ENCODE measurements at places on chromosomes 4 and X. TPM values are rescaled to one million over a fixed set of nuclear protein-coding genes. Genes with fewer than 3 reads are reported as not detected.
A peak's percentile ranks its signal among the peaks of the same experiment; 100 is the strongest.

DNA sequence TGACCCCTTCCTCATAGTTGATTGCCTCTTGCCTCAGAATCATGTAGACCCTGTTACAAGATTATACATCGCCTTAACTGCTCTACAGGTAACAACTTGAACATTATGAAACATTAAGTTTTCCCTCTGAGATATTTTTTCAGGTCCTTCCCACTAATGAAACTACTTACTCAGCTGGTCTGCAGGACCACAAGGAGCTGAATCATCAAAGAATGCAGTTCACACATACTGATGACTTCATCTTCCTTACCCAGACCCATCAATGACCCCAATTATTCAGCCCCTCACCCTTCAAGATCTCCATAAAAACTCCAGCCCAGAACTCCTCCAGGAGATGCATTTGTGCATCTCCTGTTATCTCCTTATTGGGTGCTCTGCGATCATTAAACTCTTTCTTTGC lies 720.9 kb downstream of the RAPGEF2 start:
- no peaks in the 10 kb centered on the region for H3K27me3 ChIP-seq
- no peak overlapping the region for H3K4me3 ChIP-seq
- H3K36me3 ChIP-seq: no peaks in the 10 kb centered on the region
- DNase-seq: no peak
- no peaks in the 10 kb centered on the region for H3K4me1 ChIP-seq

GRCh38 chr4:41814565-41814964 lies 66.0 kb upstream of the PHOX2B start:
- H3K27ac ChIP-seq: no peak overlapping the region
- peaks cover 11% of the 10 kb centered on the region for H3K27me3 ChIP-seq
- peak; percentile 21 for DNase-seq
- H3K4me1 ChIP-seq: no peaks in the 10 kb centered on the region
- H3K36me3 ChIP-seq: no peaks in the 10 kb centered on the region

- H3K36me3 ChIP-seq: no peaks in the 10 kb centered on the region
- H3K27ac ChIP-seq: no peak overlapping the region
- no peak overlapping the region for H3K4me3 ChIP-seq
- no peaks in the 10 kb centered on the region for H3K27me3 ChIP-seq
- DNase-seq: no peak
Measured at GRCh38 chr4:87005369-87005689, 70.5 kb downstream of the AFF1 start.

DNA sequence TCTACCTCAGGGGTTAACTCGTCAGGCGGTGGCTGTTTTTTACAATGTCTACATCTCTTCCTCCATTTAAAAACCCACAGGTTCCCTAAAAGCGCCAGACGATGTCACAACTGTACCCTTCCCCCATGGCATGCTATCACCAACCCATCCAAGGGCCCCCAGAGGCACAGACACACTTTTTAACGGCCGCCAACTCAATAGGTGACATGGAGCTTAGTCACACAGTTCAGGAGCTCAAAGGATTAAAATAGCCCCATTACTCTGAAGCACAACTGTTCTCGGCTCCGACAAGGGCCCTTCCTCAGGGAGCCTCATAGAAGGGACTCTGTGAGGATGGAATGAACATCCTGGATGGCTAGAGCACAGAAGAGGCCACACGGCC lies 12.4 kb downstream of the SH3KBP1 start:
- peak; percentile 34 for DNase-seq
- H3K4me1 ChIP-seq: no peaks in the 10 kb centered on the region
- no peak overlapping the region for H3K4me3 ChIP-seq

DNA sequence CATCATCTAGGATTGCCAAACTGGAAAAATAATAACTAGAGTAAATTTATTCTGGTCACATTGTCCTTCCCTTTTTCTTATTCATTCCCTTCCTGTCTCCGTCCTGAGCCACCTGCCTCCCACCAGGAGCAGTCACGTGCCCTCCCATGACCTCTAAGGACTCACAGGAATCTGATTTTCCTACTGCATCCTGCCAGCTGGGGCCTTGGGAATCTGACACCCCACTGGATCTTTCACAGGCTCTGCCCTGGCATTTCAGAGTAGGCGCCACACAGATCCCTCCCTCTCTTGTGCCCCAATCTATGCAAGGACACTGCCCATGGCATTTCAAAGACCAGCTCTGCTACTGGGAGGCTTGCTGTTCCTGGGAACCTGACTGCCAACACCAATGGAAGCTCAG lies 520.5 kb downstream of the PPARGC1A start:
- no peak overlapping the region for H3K27ac ChIP-seq
- no peaks in the 10 kb centered on the region for H3K36me3 ChIP-seq
- no peak for DNase-seq
- no peaks in the 10 kb centered on the region for H3K27me3 ChIP-seq

DNA sequence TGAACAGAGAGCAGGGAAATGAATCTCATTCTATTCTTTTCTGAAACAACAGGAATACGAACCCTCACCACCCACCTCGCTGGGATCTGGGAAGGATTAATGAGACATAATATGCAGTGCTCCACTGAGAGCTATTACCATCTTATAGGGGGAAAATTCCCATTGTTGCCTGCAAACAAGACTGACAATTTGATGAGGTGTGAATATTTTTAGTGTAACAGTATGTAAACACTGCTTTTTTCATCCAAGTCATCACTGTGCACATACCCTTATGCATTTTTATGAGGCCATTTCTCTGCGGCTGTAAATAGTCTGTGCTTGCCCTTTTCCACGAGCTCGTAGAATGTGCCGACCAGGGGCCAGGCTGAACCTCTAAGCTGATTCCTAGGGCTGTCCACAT lies 285.6 kb upstream of the CPEB2 start:
- H3K4me1 ChIP-seq: no peaks in the 10 kb centered on the region
- no peak overlapping the region for H3K4me3 ChIP-seq
- no peak for DNase-seq
- no peaks in the 10 kb centered on the region for H3K36me3 ChIP-seq

GRCh38 chr4:33911959-33912358 lies 2332.4 kb downstream of the ARAP2 start:
- no peak overlapping the region for H3K4me3 ChIP-seq
- no peaks in the 10 kb centered on the region for H3K36me3 ChIP-seq
- H3K4me1 ChIP-seq: no peaks in the 10 kb centered on the region

GRCh38 chrX:155881158-155881993 lies at the start of gene VAMP7:
TSS of gene VAMP7 (plus strand) at chrX:155881345. CDS start at chrX:155889467, 8,122 bp downstream.
- peak; percentile 84 for DNase-seq
- H3K4me1 ChIP-seq: no peaks in the 10 kb centered on the region
- H3K27ac ChIP-seq: peak within 1 kb of the TSS; percentile 85
- H3K36me3 ChIP-seq: no peaks in the 10 kb centered on the region
- H3K27me3 ChIP-seq: no peaks in the 10 kb centered on the region

- H3K4me3 ChIP-seq: no peak overlapping the region
- H3K4me1 ChIP-seq: no peaks in the 10 kb centered on the region
- no peaks in the 10 kb centered on the region for H3K36me3 ChIP-seq
- no peaks in the 10 kb centered on the region for H3K27me3 ChIP-seq
- no peak for DNase-seq
Measured at GRCh38 chr4:43189741-43190140, 297.2 kb downstream of the GRXCR1 start.

DNA sequence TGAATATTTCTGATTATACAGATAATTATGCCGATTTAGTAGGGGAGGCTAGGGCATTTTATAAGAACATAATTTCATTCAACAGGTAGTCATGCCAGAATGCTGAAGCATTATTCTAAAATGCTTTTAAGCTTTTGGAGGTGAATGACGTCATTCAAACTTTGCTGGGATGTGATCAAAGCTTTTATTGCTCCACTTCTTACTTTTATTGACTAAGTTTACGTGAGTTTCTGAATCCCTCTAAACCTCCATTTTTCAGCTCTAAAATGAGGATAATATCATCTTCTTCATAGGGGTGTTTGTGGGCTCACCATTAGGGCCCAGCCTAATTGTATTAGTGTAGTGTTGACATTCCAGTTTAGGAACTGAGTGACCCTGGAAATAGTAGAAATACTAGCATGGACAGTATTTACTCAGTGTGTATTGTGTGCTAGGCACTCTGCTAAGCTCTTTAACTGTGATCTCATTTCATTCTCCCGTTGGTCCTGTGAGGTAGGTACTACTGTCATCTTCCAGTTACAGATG lies 3.0 kb downstream of the WWC2 start:
- no peak overlapping the region for H3K27ac ChIP-seq
- peaks cover 5% of the 10 kb centered on the region for H3K4me1 ChIP-seq
- no peaks in the 10 kb centered on the region for H3K36me3 ChIP-seq
- no peak overlapping the region for H3K4me3 ChIP-seq

DNA sequence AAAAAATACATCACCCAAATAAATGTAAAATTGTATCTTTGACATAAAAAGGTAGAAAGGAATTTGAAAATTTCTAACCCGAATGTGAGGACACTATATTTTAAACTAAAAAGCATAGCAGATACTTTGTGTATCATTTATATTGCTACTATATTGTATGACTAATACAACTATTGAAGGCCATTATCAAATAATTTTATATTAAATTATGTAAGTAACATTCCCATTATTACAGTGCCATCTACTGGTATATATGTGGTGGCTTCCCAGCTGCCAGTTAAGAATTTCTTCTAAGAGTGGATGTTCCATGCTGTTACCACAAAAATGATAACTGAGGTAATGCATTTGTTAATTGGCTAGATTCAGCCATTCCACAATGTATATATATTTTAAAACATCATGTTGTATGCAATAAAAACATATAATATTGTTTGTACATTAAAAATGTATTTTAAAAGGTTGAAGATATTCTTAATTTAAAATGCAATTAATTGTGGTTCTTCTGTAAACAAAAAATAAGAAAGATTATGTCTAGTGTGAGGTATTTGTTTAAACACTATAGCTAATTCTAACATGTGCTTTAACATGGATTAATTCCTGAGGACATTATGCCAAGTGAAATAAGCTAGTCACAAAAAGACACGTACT lies 65.3 kb downstream of the EGF start:
- peaks cover 6% of the 10 kb centered on the region for H3K4me1 ChIP-seq
- H3K27ac ChIP-seq: no peak overlapping the region
- no peaks in the 10 kb centered on the region for H3K36me3 ChIP-seq
- H3K27me3 ChIP-seq: no peaks in the 10 kb centered on the region
- DNase-seq: peak; percentile 60
- H3K4me3 ChIP-seq: no peak overlapping the region

DNA sequence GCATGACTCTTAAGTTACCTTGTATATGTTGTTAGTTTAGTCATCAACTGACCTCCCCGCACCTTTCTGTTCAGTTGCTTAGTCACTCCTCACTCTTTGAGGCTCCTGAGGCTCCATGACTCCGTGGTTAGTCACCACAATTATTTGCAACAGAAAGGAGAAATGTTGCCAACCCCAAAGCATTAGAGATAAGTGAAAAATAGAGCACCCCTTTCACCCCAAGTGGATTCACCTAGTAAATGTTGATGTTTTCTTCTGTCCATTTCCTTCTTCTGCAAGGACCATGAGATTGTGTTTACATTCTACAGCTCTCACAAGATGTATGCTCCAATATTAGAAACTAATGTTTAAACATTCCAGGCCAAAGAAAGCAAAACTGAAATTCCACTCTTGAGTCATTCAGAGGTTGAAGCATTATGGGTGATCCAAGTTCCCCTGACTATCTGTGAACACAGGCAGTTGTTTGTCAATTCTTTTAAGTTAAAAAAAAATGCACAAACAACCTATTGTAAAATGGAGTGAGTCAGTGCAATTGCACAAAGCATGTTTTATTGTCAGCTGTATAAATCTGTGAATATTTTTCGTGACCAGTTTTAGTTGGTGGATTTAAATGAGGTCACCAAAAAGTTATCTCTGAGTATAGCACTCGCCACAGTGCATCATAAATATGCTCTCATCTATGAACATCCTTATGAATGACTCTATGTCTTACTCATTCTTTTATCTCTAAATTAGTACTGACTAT lies 552.4 kb upstream of the MAGEB2 start:
- H3K4me3 ChIP-seq: no peak overlapping the region
- H3K27ac ChIP-seq: peak overlapping the region; percentile 9
- DNase-seq: peak; percentile 98
- peaks cover 4% of the 10 kb centered on the region for H3K4me1 ChIP-seq

DNA sequence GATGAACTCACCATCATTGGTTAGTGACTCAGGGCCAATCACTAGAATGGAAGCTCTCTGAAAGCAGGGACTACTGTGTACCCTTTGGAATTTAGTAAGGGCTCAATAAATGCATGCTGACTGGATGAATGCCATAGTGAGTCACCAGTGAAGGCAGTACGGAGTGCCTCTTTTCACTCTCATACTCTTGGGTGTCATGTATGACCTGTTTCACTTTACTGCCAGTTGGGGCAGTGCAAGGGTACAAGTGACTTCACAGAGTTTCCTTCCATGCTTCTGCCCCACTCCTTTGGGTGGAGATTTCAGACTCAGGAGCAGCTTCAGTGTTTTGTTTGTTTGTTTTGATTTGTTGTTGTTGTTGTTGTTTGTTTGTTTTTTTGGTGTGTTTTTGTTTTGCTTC lies 57.7 kb downstream of the SOX3 start:
- no peak overlapping the region for H3K27ac ChIP-seq
- no peak overlapping the region for H3K4me3 ChIP-seq
- no peaks in the 10 kb centered on the region for H3K4me1 ChIP-seq
- no peaks in the 10 kb centered on the region for H3K36me3 ChIP-seq
- no peaks in the 10 kb centered on the region for H3K27me3 ChIP-seq

DNA sequence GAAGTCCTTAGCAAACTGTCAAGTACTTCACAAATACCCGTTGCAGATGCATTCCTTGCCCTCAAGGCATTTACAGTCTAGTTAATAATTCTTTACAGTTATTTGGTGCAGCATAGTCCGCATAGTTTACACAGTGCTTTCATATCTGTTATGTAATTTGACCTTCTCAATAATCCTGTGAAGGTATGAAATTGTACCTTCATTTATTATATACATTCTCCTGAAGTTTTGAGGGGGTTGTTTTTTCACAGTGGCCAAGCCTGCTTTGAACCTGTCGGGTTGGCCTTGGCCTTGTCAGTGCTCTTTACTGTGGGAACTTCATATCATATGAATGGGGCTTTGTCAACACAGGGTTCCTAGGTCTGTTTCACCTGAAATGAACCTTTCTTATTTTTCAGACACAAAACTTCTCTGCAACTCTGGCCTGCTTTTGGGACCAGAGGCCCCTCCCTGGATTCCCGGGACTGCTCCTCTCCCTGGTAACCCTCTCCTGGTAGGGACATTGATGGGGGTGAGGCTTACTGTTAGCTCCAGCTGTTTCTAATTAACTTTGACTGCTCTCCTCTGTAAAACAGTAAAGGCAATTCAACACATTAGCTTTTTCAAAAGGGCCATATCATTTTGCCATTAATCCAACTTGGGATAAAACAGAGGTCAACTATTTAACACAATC lies 9.1 kb downstream of the IGFBP7 start:
- peak overlapping the region; percentile 57 for H3K27ac ChIP-seq
- H3K27me3 ChIP-seq: no peaks in the 10 kb centered on the region
- no peaks in the 10 kb centered on the region for H3K36me3 ChIP-seq
- no peak for DNase-seq
- peaks cover 32% of the 10 kb centered on the region for H3K4me1 ChIP-seq

GRCh38 chr4:94346541-94346940 lies 3.9 kb upstream of the HPGDS start:
- H3K4me1 ChIP-seq: no peaks in the 10 kb centered on the region
- no peaks in the 10 kb centered on the region for H3K36me3 ChIP-seq
- no peak overlapping the region for H3K27ac ChIP-seq

- H3K27ac ChIP-seq: no peak overlapping the region
- DNase-seq: peak; percentile 13
- peaks cover 14% of the 10 kb centered on the region for H3K4me1 ChIP-seq
- no peak overlapping the region for H3K4me3 ChIP-seq
- H3K27me3 ChIP-seq: no peaks in the 10 kb centered on the region
Measured at GRCh38 chr4:52588097-52588496, 71.0 kb downstream of the USP46 start.

GRCh38 chr4:184653650-184654049 lies 4.1 kb downstream of the PRIMPOL start:
- H3K27ac ChIP-seq: peak overlapping the region; percentile 15
- no peak overlapping the region for H3K4me3 ChIP-seq
- 0 out of 2 replicates have a peak, but pooled peaks cover 1% of the 10 kb centered on the region for H3K36me3 ChIP-seq
- no peaks in the 10 kb centered on the region for H3K27me3 ChIP-seq
- H3K4me1 ChIP-seq: peaks cover 3% of the 10 kb centered on the region

ARHGAP24 gene
- 24.0 TPM for total RNA-seq

OTUD6A gene
- not detected for total RNA-seq

F8A3 gene
- 0.18 TPM for total RNA-seq
